ENCODE measurements at places on chromosomes 6 and 20.
A peak's percentile ranks its signal among the peaks of the same experiment; 100 is the strongest.

GRCh38 chr6:9896806-9897205 lies 518.1 kb downstream of the TFAP2A start:
- no peak for DNase-seq

DNA sequence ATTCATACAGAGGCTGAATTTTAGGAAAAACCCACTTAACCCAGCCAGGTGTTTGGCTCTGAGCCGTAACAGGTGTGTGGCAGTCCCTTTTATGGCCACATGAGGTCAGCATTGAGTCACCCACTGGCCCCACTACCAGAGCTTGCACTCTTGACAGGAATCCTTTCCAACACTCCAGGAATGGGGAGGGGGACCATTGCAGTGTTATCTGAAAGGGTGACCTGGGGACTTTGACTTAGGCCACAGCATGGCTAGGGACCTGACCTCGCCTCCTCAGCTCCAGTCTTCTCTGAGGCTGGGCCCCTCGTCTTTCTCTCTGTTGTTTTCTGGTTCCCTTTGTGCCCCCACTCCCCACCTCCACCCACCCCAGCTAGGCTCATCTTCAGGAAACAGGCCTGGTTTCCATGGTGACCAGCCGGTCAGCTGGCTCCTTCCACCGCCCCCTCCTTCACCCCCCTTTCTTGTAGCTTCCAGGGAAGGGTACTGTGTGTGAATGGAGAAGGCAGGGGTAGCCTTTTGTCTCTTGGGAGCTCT lies 2.1 kb upstream of the TMEM151B start:
- no peak for DNase-seq

DNA sequence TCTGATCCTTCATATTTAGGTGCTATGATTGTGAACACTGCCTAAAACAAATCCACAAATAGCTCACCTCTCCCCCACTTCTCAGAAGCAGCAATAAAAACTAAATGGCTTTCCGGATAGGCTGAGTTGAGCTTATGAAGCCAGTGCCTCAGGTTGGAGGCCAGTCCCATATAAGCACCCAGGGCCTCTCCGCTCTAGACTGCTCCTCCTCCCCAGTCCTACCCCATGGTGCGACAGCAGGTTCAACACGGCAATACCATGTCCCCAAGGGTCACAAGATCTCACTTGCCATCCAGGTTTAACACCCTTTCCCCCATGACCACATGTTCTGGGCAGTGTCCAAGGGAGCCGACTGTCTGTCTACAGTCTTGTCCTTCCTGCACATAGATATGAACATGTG lies 20.8 kb downstream of the BNIP5 start:
- no peak for DNase-seq

- no peak for DNase-seq
Measured at GRCh38 chr6:37085198-37085597, 79.7 kb downstream of the FGD2 start.

- DNase-seq = no peak
Measured at GRCh38 chr6:168746013-168746412, 305.0 kb downstream of the SMOC2 start.

GRCh38 chr6:83273596-83273995 lies 80.4 kb downstream of the RWDD2A start:
- DNase-seq = peak; percentile 62

DNA sequence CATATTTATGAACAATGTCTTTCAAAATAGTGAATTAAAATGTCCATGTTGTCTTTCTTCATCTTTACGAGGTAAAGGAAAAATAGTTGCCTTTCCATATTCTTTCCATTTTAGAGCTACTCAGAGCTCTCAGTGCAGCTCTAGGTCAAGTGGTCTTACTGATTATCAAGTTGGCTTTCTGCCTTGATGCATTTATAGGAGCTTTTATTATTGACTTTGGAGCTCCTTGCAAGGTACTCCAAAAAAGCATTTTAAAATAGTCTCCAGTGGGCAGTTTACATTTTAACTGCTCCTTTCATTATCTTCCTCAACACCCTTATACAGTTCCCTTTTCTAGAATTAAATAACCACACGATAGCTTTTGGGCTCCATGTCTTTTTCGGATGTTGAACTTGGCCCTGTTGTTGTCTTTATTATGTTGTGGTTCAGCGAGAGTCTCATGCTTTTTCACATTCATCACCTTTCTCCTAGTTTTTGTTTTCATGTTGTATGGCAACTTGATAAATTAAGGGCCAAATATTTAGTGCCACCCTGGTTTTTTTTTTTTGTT lies 122.9 kb downstream of the CLIC5 start:
- DNase-seq = no peak

GRCh38 chr20:34535301-34535840 lies 19.1 kb downstream of the DYNLRB1 start:
- no peak for DNase-seq

DNA sequence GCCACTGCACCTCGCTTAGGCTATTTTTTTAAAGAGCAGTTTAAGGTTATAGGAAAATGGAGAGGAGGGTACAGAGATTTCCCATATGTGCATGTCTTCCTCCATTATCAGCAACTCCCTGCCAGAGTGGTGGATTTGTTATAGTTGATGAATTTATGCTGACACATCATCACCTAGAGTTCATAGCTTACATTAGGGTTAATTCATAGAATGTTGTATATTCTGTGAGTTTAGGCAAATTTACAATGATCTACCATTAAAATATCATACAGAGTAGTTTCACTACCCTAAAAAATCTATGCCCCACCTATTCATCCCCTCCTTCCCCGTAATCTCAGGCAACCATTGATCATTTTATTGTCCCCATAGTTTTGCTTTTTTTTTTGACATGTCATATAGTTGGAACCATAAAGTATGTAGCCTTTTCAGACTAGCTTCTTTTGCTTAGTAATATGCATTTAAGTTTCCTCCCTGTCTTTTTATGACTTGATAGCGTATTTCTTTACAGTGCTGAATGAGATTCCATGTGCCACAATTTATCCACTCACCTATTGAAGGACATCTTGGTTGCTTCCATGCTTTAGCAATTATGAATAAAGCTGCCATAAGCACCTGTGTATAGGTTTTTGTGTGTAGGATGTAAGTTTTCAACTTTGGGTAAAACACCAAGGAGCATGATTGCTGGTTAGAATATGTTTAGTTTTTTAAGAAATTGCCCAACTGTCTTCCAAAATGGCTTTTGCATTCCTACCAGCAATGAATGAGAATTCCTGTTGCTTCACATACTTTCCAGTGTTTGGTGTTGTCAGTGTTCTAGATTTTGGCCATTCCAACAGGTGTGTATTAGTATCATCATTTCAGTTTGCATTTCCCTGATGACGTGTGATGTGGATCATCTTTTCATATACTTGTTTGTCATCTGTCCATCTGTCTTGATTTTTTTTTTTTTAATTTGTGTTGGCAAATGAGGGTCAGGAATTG lies 60.2 kb downstream of the NCOA3 start:
- no peak for DNase-seq

DNA sequence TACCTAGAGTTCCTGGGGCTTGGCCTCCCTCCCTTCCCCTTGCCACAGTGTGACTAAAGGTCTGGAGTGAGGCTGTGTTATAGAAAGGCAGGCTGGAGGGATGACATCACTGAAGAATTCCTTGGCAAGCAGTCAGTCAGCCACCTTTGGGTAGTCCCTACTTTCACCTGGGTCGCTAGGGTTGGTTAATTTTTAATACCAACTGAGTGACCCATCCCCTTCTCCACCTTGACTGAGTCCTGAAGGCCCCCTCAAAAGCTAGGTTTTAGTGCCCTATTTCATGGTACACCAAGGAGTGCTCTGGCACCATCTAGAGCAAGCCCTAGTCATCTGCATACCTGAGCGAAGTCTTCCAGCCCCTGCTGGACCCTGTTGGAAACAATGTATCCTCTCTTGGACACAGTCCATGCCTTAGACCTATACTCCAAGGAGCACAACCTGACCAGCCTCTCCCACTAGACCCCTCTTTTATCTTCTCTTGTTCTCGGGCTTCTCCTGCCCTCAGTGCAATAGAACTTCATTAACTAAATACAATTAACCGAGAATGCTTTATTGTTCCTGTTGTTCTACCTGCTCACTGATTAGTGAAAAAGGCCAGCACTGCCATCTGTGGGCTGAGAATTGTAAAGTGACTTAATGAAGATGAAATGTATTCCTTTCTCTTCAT lies 44.6 kb downstream of the RIN2 start:
- DNase-seq = no peak

GRCh38 chr6:20819774-20820400 lies 285.6 kb downstream of the CDKAL1 start:
- no peak for DNase-seq

- DNase-seq = no peak
Measured at GRCh38 chr6:46281110-46281509, 110.3 kb upstream of the ENPP5 start.

GRCh38 chr6:62367601-62368000 lies 81.6 kb upstream of the KHDRBS2 start:
- DNase-seq = no peak
